A549 (cell line): ENCODE measurements at places on chromosomes 5 and 9.

GRCh38 chr5:171420431-171421241, 1.2 kb downstream of the FGF18 start:
- no peak for DNase-seq

DNA sequence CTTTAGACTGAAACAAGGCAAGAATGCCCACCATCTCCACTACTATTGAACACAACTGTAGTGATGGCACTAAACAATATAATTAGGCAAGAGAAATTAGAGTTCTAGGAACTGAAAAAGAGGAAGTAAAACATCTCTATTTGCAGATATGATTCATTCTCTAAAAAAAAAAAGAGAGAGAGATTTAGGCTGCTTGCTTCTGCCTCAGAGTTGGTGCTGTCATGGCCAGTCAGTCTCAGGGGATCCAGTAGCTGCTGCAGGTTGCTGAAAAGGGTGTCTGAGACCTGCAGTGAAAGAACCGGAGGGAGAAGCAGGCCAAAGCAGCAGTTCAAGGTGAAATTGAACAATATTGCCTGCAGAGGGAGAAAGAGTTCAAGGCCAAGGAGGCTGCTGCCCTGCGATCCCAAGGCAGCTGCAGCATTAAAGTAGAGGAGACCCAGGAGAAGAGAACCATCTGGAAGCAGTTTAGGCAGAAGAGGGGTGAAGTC, 72.5 kb downstream of the AP3B1 start:
- DNase-seq, result no peak

DNA sequence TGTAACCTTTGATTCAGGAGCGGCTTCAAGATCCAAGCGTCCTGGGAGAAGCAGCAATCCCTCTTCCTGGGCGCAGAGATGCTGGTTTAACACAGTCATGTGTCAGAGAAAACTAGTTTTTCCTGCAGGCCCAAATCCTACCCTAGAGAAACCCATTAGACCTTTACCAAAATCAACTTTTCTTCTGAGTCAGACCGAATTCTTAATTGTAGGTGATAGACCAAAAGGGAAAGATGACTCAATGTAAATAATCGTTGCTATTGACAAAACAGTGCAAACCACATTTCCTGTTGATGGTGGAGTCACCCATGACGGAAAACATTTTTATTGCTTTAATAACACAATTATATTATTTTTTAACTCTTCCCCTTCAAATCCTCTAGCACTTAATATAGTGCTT, 40.1 kb downstream of the SLC1A1 start:
- peak; percentile 30 for DNase-seq

DNA sequence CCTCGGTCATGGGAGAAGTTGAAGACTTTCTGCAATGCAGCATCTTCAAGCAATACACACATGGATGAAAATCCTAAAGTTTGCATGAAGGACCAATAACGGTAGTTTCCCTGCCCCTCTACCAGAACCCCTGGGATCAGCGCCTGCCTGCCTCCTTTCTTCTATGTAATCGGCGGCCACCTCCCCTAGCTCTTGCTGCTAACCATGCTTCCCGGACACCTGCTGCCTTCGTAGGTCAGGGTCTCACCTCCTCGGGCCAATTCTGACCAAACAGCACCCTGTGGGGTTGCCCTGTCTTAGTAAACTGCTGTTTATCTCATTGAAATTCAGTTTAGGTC, 388 bp upstream of the MED10 start:
- no peak for DNase-seq

DNA sequence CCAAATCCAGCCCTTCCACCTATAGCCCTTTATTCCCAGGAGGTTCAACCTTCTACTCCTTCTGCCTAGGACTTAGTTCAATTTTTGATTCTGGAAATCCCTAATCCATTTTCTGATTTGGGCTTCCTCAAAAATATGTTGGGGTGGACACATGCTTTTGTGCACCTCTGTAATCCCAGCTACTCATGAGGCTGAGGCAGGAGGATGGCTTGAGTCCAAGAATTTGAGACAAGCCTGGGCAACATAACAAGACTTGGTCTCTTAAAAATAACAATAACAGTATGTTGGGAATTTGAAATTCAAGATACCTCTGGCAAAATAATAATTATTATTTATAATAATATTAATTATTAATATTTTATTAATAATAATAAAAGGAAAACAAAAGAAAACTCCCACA, 188.7 kb upstream of the TLE4 start:
- DNase-seq, result no peak

DNA sequence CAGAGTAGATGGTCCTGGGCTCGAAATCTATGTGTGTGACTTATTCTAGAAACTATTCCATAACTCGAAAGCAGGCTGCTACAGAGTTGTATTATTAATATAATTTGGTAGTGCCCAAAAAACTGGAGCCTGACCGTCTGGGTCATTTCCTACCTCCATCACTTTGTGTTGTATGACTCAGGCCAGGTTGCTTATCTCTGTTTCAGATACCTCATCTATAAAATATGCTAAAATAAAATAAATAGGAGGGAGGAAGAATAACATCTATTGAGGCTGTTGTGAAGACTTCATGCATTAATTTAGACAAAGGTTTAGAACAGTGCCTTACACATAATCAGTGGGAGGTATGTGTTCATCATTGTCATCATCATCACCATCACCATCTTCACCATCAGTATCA, 57.7 kb downstream of the PDE4D start:
- no peak for DNase-seq

GRCh38 chr9:104769655-104770054, 5.7 kb downstream of the NIPSNAP3B start:
- no peak for DNase-seq
